ENCODE measurements at places on chromosomes 2 and 18.
A peak's percentile ranks its signal among the peaks of the same experiment; 100 is the strongest.

DNA sequence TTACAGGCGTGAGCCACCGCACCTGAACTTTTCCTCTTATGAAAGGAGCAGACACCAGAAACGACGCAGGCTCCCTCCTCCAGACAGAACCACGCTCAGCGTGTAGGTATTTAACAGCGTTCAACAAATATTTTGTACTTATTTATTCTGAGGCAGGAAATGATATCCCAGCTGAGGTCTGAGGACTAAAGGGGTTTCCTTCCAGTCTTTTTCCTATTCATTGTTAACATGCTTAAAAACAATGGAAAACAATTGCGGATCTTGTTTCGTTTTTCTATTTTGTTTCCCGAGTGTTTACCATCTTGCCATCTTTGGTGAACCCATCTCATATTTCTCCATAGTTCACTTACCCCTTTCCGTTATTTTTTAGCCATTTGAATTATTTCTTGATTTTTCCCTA is 43.7 kb upstream of the FOSL2 start:
- DNase-seq: no peak

GRCh38 chr2:221554769-221555493 is 17.2 kb downstream of the EPHA4 start:
- peak; percentile 13 for DNase-seq

DNA sequence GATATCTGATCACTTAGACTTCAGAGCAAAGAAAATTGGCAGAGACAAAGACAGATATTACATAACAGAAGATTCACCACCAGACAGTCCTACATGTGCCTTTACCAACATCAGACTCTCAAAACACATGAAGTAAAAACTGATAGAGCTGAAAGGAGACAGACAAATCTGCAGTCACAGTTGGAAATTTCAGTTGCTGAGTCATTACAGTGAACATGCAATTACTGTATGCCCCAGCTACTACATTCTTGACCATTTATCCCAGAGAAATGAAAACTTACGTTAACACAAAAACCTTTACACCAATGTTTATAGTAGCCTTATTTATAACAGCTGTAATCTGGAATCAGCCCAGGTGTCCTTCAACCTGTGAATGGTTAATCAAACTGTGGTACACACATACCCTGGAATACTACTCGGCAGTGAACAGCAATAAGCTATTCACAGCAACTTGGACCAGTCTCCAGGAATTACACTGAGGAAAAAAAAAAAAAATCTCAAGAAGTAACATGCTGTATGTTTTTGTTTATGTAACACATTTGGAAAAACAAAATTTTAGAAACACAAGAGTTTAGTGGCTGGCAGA is 7.5 kb upstream of the SCLY start:
- no peak for DNase-seq

GRCh38 chr2:74373221-74373676 is 6.9 kb downstream of the DCTN1 start:
- no peak for DNase-seq

- no peak for DNase-seq
These were observed at the start of gene IL1R1 for GRCh38 chr2:102141970-102142828. IL1R1 (plus strand) TSS chr2:102142746; CDS start chr2:102157725, 14,979 bp downstream.

- no peak for DNase-seq
These were observed 377.3 kb upstream of the POU3F3 start for GRCh38 chr2:104476563-104476988.

GRCh38 chr2:232581725-232582124 is 31.2 kb downstream of the EIF4E2 start:
- no peak for DNase-seq

DNA sequence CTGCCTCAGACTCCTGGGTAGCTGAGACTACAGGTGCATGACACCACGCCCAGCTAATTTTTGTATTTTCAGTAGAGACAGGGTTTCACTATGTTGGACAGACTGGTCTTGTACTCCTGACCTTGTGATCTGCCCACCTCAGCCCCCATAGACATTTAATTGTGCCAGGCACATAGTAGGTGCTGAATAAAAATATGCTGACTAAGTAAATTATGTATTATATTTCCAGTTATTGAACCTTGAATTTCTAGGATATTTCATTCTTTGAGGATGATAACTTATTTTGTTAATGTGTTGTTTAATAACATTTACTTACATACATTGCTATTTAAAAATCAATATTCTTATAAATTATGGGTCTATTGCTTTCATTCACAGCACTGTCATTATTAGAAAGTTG is 190.4 kb upstream of the LRRTM4 start:
- DNase-seq: no peak

DNA sequence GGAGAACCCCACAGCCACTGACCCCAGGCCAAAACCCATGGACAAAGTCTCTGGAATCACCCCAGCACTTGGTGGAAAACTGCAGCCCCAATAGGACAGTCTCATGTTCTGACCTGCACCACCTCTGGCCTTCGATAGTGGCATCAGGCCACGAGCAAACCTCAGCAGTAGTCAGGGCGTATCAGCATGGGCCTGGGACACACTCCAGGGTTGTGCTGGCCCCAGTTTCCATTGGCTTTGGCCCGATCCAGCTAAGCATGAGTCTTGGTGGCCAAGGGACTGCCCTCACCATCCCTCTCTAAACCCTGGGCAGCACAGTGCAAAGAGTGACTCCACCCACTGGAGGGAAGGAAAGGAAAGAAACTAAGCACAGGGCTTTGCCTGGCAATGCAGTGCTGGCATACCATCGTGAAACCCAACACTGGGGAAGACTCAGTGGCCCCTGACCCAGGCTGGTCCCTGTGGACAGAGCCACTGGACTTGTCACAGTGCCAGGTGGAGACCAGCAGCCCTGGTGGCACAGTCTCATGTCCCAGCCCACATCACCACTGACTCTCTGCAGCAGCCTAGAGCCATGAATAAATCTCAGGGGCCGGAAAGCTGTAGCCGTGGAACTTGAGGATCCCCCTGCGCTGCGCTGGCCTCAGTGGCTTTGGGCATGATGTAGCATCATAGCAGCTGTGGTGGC is 46.3 kb downstream of the ZNF519 start:
- DNase-seq: no peak

DNA sequence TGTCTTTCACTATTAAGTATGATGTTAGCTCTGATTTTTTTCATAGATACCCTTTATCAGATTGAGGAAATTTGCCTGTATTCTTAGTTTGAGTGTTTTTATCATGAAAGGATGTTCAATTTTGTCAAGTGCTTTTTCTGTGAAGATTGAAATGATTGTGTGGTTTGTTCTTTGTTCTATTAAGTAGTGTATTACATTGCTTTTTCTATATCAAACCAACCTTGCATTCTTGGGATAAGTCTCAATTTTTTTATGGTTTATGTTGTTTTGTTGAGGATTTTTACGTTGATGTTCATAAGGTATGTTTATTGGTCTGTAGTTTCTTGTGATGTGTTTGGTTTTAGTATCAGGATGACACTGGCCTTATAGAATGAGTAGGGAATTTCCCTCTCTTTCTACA is 19.1 kb downstream of the PDK1 start:
- no peak for DNase-seq

DNA sequence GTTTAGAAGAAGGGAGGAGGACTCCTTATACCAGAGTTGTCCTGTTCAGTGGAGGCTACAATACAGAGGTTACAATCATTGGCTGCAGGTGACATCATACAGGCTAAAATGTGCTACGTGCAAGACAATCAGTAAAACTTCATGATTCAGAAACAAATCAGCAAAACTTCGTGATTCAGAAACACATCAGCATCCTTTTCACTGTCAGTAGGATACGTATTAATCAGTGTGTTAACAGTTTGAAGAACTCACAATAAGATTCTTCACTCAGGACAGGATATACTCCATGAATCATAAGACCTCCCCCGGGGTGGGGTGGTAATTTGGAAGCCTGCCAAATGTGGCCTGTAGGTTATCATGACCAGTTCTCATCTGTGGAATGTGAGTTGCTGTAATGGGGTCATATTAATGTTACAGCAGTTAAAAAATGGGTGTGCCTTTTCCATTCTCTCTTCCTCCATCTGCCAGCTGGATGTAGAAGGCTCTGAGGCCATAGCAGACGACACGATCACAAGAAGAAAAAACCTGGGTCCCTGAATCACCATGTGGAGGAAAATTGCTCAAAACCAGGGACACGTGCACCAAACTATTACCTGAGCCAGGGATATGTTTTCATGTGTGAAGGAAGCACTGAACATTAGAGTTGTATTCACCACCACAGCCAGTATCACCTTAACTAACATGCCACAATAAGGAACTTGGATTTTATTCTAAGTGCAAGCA is 134.8 kb upstream of the CREB1 start:
- no peak for DNase-seq

DNA sequence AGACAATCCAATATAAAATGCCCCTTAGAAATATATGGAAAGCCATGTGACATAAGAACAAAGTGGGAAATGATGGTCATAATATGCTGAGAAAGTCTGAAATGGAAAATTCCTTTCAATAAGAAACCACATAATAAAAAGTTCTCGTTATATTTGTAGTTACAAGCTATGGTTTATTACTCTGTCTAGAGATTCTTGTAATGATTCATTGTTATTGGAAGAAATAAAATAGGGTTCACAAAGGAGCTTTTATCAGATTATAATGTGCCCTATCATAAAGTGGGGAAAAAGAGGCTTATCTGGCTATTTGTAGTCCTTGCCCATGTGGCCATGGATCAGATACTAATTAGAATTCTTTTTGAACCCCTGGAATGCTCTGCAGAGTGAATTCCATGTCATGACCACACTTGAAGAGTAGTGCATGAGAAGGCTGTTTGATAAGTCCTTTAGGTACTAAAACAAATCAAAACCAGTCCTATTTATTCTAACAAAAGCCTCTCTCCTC is 420.7 kb upstream of the NRP2 start:
- DNase-seq: no peak

DNA sequence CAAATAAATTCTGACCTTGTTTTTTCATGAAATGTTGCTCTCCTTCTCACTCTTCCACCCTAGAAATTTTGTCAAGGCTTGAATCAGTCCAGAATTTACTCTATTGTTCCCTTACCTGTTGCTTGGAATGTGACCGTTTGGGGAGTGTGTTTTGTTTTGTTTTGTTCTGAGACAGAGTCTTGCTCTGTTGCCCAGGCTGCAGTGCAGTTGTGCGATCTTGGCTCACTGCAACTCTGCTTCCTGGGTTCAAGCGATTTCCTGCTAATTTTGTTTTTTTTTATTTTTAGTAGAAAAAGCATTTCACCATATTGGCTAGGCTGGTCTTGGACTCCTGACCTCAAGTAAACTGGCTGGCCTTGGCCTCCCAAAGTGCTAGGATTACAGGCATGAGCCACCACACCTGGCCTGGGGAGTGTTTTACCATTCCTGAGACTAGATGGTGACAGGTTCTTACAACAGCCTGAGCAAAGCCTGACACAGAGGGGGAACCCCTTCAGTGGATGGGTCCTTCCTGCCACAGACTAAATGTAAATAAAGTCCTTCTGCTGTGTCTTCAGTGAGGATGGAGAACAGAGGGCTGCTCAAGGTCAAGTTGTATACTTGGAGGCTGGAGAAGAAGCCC is 52.0 kb downstream of the HAUS1 start:
- DNase-seq: no peak

GRCh38 chr18:33641141-33641540 is 63.1 kb downstream of the ASXL3 start:
- DNase-seq: no peak

GRCh38 chr2:101679801-101680487 is 17.6 kb upstream of the MAP4K4 start:
- DNase-seq: no peak

- DNase-seq: peak; percentile 81
These were observed 164.3 kb downstream of the BCL2 start for GRCh38 chr18:63155169-63155852.

All from CD4-positive, alpha-beta T cell treated with Interleukin-6 at 100 ng/mL for 8 hours (primary cell).